ENCODE measurements at places on chromosomes 1 and 21. TPM values are rescaled to one million over a fixed set of nuclear protein-coding genes. Genes with fewer than 3 reads are reported as not detected.

The GBP1 gene
- total RNA-seq, result 59.7 TPM

DNA sequence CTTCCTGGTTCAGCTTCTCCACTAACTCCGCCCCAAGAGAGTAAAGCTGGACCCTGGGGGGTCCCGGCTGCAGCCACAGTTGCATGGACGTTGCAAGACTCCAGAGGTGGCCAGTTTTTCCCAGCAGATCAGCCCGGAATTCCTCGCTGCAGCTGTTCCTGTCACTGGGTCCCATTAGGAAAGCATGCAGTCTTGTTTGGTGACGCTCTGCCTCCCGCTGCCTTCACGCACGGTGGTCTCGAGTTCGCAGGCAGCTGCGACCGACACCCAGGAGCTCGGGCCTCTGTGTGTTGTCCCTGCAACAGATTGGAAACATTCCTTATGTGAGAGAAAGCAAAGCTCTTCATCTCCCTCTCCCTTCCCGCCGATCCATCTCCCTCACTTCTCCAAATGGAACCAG is 162.8 kb downstream of the PRDM16 start:
- H3K27ac ChIP-seq, result no peak overlapping the region
- no peak for DNase-seq
- no peaks in the 10 kb centered on the region for H3K36me3 ChIP-seq
- H3K4me1 ChIP-seq, result no peaks in the 10 kb centered on the region
- H3K27me3 ChIP-seq, result no peaks in the 10 kb centered on the region
- no peak overlapping the region for H3K4me3 ChIP-seq

DNA sequence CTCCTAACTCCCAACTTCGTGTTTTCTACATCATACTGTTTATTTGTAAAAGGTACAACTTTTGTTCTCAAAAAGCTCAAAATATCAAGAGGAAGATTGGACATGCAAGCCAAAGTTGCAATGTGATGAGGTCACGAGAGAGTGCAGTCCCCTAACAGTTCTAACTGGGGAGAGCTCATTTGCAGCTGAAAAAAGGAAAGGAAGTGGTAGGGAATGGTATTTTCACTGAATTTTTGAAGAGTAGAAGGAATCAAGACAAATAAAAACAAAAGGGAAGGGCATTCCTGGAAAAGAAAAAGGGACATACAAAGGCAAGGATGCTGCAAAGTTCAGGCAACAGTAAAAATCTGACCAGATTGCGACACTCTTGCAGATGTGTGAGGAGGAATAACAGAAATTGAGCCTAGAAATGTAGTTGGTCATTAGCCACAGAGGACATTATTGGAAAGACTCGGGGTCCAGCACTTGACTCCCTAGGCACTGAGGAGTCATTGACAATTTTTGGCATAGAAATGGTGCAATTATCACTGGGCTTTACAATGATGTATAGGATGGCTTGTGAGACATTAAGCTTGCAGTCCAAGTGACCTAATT is 67.9 kb downstream of the TBX15 start:
- H3K4me1 ChIP-seq, result no peaks in the 10 kb centered on the region
- H3K4me3 ChIP-seq, result no peak overlapping the region
- H3K27me3 ChIP-seq, result no peaks in the 10 kb centered on the region
- DNase-seq, result no peak
- no peak overlapping the region for H3K27ac ChIP-seq

The RGS16 gene
- total RNA-seq, result 8.1 TPM

DNA sequence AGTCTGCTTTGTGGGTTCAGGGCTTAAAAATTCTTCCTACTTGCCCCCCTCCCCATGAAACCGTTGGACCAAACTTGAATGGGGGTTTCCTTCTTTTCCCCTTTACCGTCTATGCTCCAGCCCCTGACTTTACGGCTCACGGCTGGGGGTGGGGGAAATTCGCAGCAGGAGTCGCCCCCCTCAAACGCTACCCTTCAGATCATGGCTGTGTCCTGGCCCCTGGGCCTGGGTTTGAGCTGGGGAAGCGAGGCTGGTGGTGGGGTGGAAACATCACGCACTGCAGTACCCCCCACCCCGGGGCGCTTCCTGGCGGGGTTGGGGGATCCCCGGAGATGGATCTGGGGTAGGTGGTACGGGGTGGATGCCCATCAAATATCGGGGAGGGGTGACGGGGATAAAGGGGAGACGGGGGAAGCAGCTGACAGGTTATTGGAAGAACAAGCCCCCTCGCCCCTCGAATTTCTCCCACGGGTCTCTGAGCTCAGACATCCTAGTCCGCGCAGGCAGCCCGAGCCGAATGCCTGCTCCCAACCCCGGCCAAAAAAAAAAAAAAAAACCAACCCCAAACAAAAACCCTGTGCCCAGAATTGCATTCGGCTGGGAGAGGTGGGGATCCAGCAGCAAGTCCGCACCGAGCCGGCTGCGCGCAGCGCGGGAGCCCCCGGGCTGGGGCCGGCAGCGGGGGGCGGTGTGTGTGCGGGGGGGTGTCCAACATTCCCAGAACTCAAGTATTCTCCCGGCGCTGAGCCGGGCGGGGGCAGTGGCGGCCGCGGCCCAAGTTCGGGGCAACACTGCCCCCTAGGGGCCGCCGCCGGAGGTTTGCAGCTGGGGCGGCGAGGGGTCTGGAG is 59.0 kb upstream of the ACOT11 start:
- no peaks in the 10 kb centered on the region for H3K27me3 ChIP-seq
- peak; percentile 92 for DNase-seq
- H3K27ac ChIP-seq, result peak overlapping the region; percentile 97
- peaks cover 31% of the 10 kb centered on the region for H3K4me1 ChIP-seq
- H3K36me3 ChIP-seq, result no peaks in the 10 kb centered on the region

The LCE1A gene
- not detected for total RNA-seq

DNA sequence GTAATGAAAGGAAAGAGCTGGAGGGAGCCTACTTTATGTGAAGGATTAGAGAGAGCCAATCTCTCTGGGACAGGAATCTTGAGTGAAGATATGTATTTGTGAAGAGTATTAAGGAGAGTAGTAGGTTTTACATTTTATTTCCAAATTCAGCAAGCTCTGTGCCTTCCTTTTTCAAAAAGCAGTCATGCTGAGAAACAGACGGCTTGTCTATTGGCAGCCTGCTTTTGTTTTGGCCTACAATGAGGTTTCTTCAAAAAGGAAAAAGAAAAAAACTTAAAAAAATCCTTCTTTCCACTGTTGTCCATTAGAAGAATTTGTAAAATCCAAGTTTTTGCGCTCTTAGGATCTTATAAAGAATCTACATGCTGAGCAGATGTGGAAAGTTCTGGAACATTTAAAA is 103.6 kb upstream of the PTGFR start:
- H3K27me3 ChIP-seq, result no peaks in the 10 kb centered on the region
- no peak overlapping the region for H3K27ac ChIP-seq
- no peaks in the 10 kb centered on the region for H3K4me1 ChIP-seq
- H3K36me3 ChIP-seq, result no peaks in the 10 kb centered on the region
- no peak overlapping the region for H3K4me3 ChIP-seq
- no peak for DNase-seq

- H3K4me3 ChIP-seq, result no peak overlapping the region
- no peaks in the 10 kb centered on the region for H3K27me3 ChIP-seq
- H3K27ac ChIP-seq, result no peak overlapping the region
- no peak for DNase-seq
Observed at GRCh38 chr21:18161841-18162240, 82.8 kb upstream of the CHODL start.

DNA sequence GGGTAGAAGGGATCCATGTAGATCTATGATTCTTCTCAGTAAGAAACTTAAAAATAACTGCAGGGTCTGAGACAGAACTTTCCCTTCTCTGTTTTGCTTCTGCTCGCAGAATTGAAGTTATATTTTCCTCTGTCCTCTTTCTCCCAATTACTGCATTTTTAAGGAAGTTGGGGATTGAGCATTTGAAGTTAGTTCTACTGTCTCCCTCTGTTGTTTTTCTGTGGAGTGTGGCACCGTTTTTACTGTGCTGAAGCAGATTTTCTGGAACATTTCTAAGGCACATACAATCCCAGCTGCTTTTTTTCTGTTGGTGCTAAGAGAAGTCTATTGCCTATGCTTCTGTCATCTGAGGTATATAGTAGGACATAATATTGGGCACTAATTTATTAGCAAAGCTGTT is 43.3 kb downstream of the RASAL2 start:
- H3K4me3 ChIP-seq, result no peak overlapping the region
- H3K36me3 ChIP-seq, result no peaks in the 10 kb centered on the region
- H3K27me3 ChIP-seq, result no peaks in the 10 kb centered on the region
- DNase-seq, result no peak
- H3K4me1 ChIP-seq, result no peaks in the 10 kb centered on the region

The HPDL gene
- total RNA-seq, result not detected

The CD247 gene
- 3.7 TPM for total RNA-seq

- no peak overlapping the region for H3K27ac ChIP-seq
- no peak overlapping the region for H3K4me3 ChIP-seq
- no peaks in the 10 kb centered on the region for H3K4me1 ChIP-seq
- H3K27me3 ChIP-seq, result no peaks in the 10 kb centered on the region
- no peak for DNase-seq
Observed at GRCh38 chr1:68087184-68087583, 36.8 kb upstream of the DIRAS3 start.

DNA sequence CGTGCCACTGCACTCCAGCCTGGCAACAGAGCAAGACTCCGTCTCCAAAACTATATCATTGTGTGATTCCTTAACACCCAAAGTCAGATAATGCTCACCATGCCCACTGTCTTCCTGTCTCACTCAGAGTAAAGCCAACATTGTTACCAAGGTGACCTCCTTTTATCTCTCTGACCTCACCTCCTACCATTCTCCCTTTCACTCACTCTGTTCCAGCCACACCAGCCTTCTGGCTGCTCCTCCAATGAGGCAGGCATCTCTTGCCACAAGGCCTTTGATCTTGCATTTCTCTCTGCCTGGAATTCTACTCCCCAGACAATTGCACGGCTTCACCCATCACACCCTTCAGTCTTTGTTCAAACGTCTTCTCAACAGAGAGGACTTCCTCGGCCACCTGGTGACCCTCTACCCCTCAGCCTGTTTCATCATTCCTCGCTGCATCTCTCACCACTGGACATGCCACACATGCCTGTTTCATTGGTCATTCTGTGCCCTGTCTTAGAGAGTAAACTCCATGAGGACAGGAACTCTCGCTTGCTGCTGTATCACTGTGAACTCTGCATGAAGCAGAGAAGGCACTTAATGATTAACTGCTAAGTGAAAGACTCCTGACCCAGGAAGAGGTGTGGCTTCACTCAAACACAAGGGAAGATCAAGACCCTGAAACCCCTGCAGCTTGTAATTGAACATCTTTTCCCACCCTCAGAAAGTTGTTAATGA is 67.1 kb upstream of the CAPZB start:
- no peak for DNase-seq
- no peaks in the 10 kb centered on the region for H3K4me1 ChIP-seq
- H3K27me3 ChIP-seq, result no peaks in the 10 kb centered on the region

The OR2AK2 gene
- not detected for total RNA-seq

DNA sequence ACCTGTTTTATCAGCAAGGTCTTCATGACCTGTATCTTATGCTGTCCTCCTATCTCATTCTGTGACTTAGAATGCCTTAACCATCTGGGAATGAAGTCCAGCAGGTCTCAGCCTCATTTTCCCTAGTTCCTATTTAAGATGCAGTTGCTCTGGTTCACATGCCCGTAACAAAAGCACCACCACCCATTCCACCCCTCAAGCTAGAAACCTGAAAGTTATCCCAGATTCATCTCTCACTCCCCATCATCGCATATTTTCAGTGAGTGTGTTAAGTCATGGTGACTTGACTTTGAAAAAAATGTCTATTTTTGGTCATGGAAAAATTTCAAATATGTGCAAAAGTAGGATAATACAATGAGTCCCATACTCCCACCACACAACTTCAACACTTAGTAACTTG is 11.7 kb downstream of the HMGN2 start:
- H3K4me3 ChIP-seq, result no peak overlapping the region
- DNase-seq, result no peak
- H3K27me3 ChIP-seq, result no peaks in the 10 kb centered on the region
- peaks cover 19% of the 10 kb centered on the region for H3K36me3 ChIP-seq

DNA sequence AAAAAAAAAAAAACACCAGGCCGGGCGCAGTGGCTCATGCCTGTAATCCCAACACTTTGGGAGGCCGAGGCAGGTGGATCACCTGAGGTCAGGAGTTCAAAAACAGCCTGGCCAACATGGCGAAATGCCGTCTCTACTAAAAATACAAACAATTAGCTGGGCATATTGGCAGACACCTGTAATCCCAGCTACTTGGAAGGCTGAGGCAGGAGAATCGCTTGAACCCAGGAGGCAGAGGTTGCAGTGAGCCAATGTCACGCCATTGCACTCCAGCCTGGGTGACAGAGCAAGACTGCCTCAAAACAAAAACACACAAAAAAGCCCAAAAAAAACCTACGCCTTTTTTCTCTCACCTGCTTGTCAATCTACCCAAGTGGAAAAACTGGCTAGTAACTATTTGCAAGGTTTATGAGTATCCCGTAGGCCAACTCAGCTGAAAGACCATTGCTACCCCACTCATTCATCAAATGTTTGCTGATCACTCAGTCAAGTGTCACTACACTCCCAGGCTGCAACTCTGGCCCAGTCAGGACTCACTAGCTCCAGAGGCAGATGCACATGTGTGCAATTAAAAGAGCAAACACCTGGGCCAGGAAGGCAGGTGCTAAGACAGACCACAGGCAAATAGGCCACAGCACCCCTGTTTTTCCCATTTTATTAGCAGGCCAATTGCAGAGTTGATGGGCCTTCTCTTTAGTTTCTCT is 2.0 kb downstream of the CSRP1 start:
- peaks cover 19% of the 10 kb centered on the region for H3K4me1 ChIP-seq
- H3K27me3 ChIP-seq, result no peaks in the 10 kb centered on the region
- peaks cover 6% of the 10 kb centered on the region for H3K36me3 ChIP-seq
- peak overlapping the region; percentile 93 for H3K27ac ChIP-seq
- peak overlapping the region; percentile 71 for H3K4me3 ChIP-seq

GRCh38 chr1:109923131-109923945 is 12.7 kb downstream of the CSF1 start:
- H3K27ac ChIP-seq, result no peak overlapping the region
- DNase-seq, result peak; percentile 56
- peaks cover 89% of the 10 kb centered on the region for H3K36me3 ChIP-seq
- no peak overlapping the region for H3K4me3 ChIP-seq

DNA sequence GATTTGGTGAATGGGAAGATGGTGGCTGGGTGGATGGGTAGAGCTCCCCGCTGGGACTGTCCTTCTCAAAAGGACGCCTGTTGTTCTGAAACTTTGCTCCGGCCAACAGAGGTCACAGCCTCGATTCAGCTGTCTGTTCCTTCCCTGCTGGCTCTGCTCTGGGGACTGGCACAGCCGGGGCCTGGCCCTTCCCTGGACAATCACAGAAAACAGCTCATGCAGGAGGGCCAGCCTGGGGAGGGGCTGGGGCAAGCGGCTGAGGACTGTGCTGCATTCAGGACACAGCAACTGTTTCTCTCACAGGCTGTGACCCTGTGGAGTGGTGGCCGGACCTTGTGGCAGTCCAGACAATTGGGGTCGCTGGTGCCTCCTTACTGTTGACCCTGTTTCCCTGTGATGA is 110.7 kb upstream of the TMEM51 start:
- no peak overlapping the region for H3K27ac ChIP-seq
- no peaks in the 10 kb centered on the region for H3K27me3 ChIP-seq
- H3K4me3 ChIP-seq, result no peak overlapping the region
- peaks cover 14% of the 10 kb centered on the region for H3K36me3 ChIP-seq
- H3K4me1 ChIP-seq, result no peaks in the 10 kb centered on the region
